Stimulated activated CD8-positive, alpha-beta memory T cell treated with anti-CD3 and anti-CD28 coated beads, Interleukin-2, amount 100 ng/mL, for 1 hour (primary cell): ENCODE measurements at places on chromosomes 11 and 22.

DNA sequence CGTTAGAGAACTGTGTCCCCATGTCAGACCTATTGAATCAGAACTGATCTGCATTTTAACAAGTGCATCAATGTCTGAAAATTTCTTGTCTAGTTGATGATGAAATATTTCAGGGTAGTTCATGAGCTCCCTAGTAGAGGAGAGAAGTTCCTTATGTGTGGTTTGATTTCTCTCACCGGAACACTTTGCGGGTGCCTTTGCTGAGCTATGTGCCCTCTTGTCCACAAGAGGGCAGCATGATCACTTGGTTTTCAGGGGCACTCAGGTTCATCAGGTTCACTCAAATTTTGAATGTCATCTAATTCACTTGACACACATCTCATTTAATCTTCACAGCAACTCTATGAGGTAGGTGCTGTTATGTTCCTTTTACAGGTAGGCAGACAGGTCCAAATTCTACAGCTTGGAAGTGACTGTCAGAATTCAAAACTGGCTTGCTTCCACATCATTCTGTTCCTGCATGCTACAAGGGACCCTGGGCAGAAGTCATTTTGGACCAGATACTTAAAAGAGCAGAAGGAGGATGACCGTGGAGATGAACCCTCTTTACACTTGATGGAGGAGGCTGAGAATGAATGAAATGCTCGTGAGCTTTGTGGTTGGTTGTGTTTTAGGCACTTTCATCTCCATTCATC is 55.6 kb downstream of the P4HA3 start:
- DNase-seq, result peak; percentile 21

GRCh38 chr22:43249789-43250471 is 63.0 kb upstream of the TTLL12 start:
- no peak for DNase-seq

GRCh38 chr11:13388741-13389140 is 74.3 kb downstream of the BTBD10 start:
- no peak for DNase-seq

GRCh38 chr22:48867891-48868290 is 959.8 kb downstream of the BRD1 start:
- no peak for DNase-seq

DNA sequence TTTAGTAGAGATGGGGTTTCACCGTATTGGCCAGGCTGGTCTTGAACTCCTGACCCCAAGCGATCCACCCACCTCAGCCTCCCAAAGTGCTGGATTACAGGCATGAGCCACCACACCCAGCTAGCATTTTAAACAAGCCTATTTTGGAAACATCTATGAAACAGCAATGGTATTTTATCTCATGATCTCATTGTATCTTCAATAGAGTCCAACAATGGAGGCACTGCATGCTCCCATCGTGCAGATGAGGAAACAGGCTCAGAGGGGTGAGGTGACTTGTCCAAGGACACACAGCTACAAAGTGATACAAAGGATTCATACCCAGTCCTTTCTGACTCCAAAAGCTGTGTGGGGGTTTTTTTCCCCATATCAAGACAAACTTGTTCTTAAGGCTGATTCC is 39.0 kb upstream of the RTL6 start:
- DNase-seq, result no peak

GRCh38 chr11:43986327-43986726 is 43.9 kb downstream of the C11orf96 start:
- DNase-seq, result no peak

DNA sequence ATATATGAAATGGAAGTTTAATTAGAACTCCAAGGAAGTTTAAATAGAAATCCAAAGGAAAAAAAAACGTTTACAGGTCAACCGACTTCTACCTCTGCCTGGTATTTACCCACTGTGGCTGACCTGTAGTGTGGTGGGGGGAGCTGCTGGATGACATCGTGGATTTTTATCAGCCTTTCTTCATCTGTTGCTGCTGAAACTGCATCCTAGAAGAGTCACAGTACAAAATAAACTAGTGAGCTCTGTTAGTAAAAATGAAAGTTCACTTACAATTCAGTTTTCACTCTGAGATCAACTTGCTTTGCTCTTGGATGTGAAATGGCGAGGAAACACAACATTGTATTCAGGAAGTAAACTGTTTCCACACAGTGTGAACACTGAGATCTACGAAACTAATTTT is 43.2 kb upstream of the TP53AIP1 start:
- no peak for DNase-seq

GRCh38 chr11:43925932-43926505 is 16.4 kb upstream of the C11orf96 start:
- DNase-seq, result no peak

GRCh38 chr11:75024764-75025211 is 36.1 kb downstream of the NEU3 start:
- no peak for DNase-seq

DNA sequence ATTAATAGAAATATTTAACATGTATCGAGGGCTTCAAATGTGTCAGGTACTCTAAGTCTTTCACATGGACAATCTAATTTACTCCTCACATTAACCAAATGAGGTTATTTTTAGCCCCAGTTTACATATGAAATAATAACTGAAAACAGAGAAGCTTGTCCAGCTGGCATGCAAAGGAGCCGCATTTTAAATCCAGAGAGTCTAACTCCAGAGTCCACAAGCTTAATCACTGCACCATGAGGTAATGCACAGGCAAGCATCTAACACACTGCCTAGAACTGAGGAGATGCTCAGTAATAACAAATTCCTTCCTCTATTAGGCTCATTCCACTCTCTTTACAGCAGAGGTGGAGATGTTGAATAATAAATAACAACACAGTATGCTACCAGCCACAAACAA is 165.7 kb upstream of the GUCY1A2 start:
- DNase-seq, result no peak

DNA sequence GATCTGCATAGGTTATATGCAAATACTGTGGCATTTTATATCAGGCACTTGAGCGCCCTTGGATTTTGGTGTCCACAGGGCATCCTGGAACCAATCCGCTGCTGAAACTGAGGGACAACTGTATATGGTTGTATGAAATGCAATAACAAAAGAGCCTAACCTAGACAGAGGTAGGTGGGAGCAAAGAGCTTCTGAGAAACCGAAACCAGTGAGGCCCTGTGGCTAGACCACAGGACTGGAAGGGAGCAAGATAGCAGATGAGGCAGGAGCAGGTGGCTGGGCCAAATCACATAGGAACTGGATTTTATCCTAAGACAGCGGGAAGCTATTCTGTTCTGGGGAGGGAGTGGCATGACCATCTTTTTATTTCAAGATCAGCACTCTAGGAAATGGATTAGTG is 30.1 kb downstream of the RCN1 start:
- no peak for DNase-seq

GRCh38 chr22:29879753-29880152 is 3.2 kb upstream of the MTMR3 start:
- DNase-seq, result no peak

DNA sequence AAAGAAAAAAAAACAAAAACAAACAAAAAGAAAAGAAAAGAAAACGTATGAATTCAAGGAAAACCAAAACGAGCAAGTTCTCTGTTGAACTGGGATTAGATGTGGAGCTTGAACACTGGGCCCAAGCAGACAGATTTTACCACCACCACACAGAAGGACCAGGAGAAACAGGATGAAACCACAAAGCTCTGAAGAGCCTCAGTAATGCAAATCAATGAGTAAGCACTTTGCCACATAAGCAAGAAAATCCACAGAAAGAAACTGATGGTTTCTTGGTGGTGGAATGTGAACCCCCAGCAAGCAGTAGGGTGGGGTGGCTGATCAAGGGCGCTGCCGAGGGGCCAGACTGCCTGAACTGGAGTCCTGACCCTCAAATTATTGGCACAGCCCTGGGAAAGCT is 50.9 kb upstream of the NFRKB start:
- no peak for DNase-seq

GRCh38 chr22:36056980-36057379 is 28.4 kb upstream of the RBFOX2 start:
- no peak for DNase-seq

DNA sequence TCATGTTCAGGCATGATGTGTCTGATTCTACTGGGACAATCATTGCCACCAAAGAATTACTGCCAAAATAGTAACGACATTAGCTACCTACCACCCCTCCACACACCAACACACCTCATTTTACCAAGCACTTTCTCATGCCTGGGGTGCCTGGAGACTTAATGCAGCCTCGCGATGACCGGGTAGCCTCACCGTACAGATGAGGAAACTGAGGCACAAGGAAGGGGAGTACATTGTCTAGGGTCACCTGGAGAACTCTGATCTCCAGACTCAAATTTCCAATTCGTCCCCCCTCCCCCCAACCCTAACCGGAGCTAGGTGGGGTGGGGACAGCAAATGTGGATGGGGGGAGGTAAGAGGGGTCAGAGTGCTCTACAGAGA is 2.7 kb upstream of the RTN4RL2 start:
- DNase-seq, result no peak

DNA sequence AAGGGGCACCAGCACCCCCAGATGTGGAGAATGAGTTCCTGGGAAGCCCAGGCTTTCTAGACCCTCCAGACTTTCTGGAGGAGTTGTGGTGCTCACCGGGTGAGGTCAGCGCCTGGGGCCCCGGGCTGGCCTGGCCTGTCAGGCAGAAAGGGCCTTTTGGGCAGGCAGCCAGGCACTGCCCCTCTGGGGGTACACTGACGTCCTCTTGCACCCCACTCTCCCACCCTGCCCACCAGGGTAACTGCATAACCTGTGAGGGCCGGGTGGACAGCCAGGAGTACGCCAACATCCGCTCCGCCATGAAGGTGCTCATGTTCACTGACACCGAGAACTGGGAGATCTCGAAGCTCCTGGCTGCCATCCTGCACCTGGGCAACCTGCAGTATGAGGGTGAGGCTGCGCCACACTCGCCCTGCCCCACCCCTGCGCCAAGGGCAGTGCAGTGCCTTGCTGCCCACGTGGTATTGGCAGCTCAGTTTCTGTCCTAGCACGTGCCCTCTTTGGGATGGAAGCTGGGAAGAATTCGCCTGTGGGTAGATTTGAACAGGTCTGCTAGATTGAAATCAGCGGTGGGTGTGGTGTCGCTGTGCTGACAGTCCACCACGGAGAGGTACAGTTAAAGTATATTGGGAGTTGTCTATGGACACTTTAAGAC is 30.1 kb downstream of the MYO7A start:
- no peak for DNase-seq

- DNase-seq, result no peak
Observed at GRCh38 chr22:42156121-42156520, 25.5 kb upstream of the CYP2D6 start.
